Ovary (tissue), 10 donors: ENCODE measurements at places on chromosomes 1 and 21.

GRCh38 chr1:19096036-19096833 lies 113.8 kb downstream of the UBR4 start:
- no peak for DNase-seq

DNA sequence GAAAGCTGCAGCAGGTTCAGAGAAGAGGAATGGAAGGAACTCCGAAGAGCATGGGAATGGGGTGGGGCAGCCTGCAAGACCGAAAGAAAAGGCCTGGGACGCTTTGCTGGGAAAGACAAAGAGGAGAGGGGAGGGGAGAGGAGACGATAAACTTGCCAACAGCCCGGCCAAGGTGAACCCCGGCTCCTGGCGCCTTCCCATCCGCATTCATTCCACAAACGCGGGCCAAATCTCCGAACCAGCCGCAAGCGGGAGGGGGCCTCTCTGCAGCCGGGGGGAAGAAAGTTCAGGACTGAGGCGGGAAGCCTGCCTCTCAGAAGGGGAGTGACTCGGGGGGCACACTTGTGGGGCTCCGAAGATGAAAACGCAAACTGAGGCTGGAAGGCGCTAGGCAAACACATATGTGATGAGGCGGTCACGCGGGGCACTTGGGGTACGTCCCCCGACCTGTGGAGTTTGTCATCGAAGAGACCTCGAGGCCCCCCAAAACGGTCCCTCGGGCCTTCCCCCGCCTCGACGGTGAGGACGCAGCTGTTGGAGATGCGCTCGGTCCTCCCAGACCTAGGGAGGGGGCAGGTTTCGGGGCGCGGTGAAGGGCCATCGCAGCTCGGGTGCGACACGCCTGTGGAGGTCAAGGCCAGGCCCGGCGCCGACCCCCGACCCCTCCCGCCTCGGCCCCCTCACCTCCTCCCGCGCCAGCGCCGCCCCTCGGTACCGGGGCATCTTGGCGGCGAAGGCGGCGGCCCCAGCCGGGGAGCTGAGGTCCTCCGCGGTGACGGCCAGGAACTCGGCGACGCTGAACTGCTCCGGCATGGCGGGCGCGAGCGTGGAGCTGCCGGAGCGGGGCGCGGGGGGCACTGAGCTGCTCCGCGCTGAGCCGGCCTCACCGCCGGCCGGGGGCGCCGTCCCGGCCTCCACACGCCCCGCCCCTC lies at the start of gene ASAP3:
TSS of gene ASAP3 (minus strand) at position 859 of the 932 bp plus-strand sequence. CDS start at position 813, 46 bp downstream.
- peak; percentile 85 for DNase-seq

GRCh38 chr21:44377922-44378645 lies 24.7 kb downstream of the TRPM2 start:
- no peak for DNase-seq

- no peak for DNase-seq
Measured at GRCh38 chr1:3000214-3000613, 21.1 kb upstream of the ACTRT2 start.

- DNase-seq = no peak
Measured at GRCh38 chr1:199859491-199859933, 168.0 kb upstream of the NR5A2 start.

DNA sequence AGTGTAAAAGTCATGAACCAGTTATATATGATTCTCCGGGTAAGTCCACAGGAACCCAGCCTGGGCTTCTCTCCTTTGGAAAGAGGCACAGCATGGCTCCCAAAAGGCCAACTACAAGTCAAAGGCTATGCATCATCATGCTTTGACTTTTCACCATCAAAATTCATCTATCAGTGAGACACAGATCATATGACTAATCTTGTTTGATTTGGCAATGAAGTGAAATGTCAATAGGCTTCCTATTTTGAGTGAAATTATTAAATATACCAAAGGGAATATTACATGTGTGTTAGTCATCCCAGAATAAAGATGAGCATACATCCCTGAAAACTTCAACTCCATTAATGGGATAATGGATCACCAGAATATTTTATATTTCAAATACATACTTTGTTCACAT lies 83.5 kb upstream of the ADGRL2 start:
- no peak for DNase-seq

DNA sequence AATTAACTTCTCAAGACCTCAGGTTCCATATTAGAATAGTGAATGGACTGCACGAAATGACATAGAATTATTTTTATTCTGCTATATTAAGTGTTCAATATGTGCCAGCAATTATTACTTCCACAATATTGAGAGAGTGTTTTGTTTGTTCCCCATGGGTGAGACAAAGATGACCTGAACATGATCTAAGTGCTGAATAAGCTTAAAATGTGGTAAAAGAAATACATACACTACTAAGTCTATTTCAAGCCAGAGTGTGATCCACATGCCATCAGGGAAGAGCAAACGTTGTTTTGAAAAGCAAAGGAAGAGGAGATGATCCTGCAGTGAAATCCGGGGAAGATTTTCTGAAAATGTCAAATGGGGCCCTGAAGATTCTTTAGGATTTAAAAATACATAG lies 59.8 kb upstream of the RUNX1 start:
- DNase-seq = no peak

DNA sequence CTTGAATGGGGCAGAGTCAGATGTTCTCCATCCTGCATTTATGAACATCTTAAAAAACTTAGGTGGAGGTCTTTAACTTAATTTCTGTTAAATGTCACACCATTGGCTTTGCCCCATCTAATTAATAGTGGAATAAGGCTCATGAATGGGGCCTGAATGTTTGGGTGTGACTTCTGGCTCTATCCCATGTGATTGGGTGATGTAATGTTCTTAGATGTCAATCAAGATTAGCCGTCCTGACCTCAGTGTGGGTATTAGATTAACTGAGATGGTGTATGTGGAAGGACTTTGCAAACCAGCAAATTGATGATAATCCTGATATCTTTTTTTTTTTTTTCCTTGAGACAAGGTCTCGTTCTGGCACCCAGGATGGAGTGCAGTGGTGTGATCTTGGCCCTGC lies 38.1 kb downstream of the C1orf21 start:
- DNase-seq = no peak

GRCh38 chr1:33047839-33048305 lies 11.2 kb upstream of the AK2 start:
- DNase-seq = no peak

DNA sequence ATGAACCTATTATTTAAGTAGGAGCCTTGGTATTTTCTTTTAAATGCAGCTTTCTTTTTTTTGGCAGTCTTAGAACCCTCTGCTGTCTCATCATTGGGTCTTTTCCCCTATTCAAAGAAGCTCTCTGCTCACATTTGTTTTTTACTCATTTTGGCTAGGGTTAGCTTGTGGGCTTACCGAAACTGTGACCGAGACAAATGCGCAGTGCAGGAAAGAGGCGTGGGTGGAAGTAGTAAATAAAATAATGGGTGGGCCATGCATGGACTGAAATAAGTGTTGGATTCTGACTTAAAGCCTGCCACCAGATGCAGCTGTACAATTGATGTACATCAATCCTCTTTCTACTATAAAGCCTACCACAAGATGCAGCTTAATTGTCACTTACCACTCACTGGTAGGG lies 14.7 kb downstream of the XPR1 start:
- no peak for DNase-seq

GRCh38 chr1:220487297-220487820 lies 40.6 kb upstream of the MARK1 start:
- DNase-seq = no peak

DNA sequence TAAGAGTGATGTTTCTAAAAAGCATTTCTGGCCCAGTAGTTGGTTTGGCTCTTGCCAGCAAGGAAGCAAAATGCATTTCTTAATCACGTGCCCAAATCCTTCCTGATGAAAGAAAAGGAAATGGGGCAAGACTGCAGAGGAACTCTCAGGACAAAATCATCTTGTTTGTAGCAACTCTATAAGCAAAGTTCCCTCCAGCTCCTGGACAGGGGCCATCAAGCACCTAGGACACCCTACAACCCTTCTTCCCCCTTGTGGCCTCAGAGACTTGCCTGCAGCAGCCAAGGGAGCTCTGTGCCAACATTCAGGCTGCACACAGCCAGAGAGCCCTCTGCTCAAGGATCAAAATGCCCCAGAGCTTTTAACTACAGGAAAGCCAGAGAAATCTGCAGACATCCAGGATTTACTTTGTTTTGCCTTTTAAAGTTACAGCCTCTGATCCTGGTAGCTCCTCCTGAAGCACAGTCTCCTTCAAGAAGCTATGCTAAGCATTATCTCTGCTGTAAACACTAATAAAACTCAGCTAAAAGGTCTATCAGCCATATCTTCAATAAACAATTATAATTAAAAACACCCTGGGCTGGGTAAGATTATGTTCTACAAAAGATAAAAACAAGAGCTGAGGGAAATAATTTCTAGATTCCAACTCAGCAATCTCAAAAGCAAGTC lies 105.0 kb downstream of the KIAA0319L start:
- no peak for DNase-seq

- DNase-seq = no peak
Measured at GRCh38 chr1:66000033-66000637, 207.4 kb downstream of the PDE4B start.

DNA sequence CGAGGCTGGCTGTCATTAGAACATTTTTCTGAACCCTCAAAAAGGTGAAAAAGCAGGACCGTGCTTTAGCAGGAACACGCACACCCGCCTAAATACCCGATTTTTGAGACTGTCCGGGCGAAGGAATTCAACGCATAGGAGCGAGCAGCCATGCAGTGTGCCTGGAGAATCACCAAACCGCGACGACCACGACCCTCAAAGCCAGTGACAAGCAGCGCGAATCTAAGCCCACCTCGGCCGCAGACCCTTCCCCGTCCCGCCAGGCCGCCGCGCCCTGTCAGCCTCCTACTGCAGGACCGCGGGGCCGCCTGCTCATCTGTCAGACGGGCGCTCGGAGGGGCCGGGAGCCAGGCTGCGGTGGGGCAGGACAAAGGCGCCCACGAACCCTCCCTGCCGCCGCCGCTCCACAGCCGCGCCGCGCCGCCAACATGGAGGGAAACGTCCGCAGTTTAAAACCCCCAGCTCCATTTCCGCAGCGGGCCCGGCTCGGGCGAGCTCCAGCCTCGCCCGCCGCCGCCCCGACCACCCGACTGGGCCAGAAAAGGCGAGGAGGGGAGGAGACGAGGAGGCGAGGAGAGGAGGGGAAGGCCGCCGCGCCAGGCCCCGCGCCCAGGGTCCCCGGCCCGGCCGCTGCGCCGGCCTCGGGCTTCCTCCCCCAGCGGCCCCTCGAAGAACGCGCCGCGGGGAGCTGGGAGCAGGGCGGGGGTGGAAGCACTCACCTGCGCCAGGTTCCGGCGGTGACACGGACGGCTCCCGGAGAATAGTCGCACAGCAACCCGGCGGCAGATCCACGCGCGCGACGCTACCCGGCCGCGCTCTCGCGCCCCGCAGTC lies at the start of gene LBR:
TSS of gene LBR (minus strand) at position 804 of the 833 bp plus-strand sequence. CDS start 3,963 bp downstream, outside the sequence.
- peak; percentile 70 for DNase-seq

DNA sequence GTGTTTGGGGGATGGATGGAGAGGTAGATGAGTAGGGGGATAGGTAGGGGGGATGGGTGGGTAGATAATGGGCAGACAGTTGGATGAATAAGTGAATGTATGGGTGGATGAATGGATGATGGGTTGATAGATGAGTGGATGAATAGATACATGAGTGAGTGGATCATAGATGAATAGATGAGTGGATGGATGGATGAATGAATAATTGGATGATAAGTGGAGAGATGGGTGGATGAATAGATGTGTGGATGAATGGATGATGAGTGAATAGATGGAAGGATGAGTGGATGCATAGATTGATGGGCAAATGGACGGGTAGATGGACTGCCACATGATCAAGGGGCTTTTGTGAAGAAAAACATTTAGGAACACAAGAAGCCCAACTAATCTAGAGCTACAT lies 133.3 kb upstream of the F3 start:
- no peak for DNase-seq

GRCh38 chr1:184905601-184906322 lies 68.5 kb downstream of the NIBAN1 start:
- no peak for DNase-seq

GRCh38 chr1:92310185-92310597 lies 11.3 kb downstream of the RPAP2 start:
- DNase-seq = no peak

DNA sequence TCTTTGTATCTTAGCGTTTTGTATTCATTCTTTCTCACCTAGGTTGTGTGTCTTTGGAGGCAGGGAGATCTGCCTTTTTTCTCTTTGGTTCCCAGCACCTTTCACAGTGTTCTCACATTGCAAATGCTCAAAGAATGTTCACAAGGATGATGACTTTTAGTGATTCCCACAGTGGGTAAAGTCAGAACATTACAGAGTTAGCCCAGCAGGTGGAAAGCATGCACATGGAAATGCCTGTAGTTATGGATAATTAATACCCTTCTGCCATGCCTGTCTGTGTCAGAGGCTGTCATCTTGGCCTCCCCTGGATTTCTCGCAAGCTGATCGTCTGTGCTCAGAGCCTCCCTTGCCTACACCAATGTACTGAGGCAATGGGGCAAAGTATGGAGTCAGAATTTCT lies 458.9 kb downstream of the LMO4 start:
- DNase-seq = no peak

DNA sequence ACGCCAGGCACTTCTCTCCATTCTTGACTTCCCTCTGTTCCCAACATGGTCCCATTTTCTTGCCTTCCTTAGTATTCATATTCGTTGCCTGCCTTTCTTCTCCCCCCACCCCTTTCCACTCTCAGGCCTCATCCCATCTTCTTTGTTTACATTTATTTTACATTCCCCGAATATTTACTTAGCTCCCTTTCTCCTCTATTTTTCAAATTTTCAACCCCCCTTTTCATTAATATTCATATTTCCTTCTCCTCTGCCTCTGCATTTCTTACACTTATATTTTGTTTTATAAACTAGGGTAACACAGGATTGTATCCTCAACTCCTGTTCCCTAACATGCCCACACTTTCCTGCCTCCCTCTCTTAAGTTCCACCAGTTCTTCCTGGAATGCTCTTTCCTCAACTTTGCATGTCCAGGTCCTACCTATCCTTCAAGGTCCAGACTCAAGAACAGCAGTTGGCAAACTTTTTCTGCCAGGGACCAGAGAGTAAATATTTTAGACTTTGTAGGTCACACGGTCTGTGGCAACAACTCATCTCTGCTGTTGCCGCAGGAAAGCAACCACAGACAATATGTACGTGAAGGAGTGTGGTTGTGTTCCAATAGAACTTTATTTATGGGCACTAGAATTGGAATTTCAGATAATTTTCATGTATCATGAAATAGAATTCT lies 29.8 kb upstream of the A3GALT2 start:
- no peak for DNase-seq

GRCh38 chr1:78603206-78603605 lies 17.0 kb upstream of the IFI44L start:
- no peak for DNase-seq
